ENCODE measurements at places on chromosomes 2 and 18. TPM values are rescaled to one million over a fixed set of nuclear protein-coding genes. Genes with fewer than 3 reads are reported as not detected.
A peak's percentile ranks its signal among the peaks of the same experiment; 100 is the strongest.

- H3K4me1 ChIP-seq: peaks cover 96% of the 10 kb centered on the region
- H3K27me3 ChIP-seq: no peaks in the 10 kb centered on the region
- peaks cover 38% of the 10 kb centered on the region for H3K36me3 ChIP-seq
- peak overlapping the region; percentile 64 for H3K4me3 ChIP-seq
These were observed 53.9 kb downstream of the NCK2 start for GRCh38 chr2:105798595-105798994.

DNA sequence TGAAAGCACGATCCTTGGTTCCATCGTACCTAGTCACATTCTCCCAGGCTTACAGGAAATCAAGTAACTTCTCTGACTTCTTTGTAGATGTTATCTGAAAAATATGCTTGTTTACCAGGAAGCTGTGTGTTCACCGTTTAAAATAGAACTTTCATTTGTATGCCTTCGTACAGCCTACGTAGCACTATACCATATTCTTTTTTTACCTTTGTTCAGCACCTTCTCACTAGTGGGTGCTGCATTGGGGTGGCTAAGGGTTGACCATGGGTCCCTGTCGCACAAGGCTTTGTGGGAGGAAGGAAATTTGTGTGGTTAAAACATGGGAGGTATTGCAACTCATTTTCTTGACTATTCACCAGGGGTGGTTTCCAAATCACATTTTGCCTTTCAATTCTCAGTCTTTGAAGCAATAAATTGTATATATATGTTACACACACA is 16.6 kb downstream of the MALT1 start:
- peak overlapping the region; percentile 92 for H3K27ac ChIP-seq
- DNase-seq: peak; percentile 69
- peaks cover 83% of the 10 kb centered on the region for H3K4me1 ChIP-seq

DNA sequence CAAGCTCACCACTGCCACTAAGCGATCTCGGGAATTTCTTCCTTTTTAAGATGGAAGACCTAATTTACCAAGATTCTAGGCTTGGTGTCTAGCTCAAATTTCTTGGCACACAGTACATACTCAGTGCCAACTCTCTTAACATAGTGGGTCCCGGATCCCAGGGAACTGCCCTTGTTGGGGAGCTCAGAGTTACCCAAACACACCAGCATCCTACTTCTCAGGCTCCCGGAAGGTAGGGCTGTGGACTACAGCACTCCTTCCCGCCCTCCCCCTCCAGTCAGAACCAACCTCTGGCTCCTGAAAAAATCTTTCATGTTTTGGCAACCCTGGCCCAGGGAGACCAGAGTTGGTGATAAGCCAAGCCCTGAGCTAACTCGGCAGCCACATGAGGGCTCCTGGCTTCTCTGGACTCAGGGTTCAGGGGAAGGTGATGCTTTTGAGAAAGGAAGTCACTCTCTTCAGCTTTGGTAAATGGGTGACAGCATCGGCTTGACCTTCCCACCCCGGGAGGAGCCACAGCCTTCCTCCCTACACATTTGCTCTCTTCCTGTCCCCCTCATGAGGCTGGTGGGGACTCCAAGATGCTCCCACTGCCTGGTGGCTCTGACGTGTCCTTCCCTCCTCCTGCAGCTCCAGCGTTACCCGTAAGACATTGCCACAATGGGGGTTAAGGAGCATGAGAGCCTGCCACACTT is 8.8 kb downstream of the ODC1 start:
- H3K27me3 ChIP-seq: no peaks in the 10 kb centered on the region
- H3K4me3 ChIP-seq: no peak overlapping the region
- H3K4me1 ChIP-seq: peaks cover 30% of the 10 kb centered on the region

- H3K27me3 ChIP-seq: no peaks in the 10 kb centered on the region
- H3K27ac ChIP-seq: no peak overlapping the region
- DNase-seq: no peak
- H3K4me3 ChIP-seq: no peak overlapping the region
- no peaks in the 10 kb centered on the region for H3K36me3 ChIP-seq
These were observed 79.3 kb downstream of the FBXO15 start for GRCh38 chr18:74068296-74068695.

GRCh38 chr18:3263132-3263700 is 1.3 kb downstream of the MYL12B start:
- H3K4me1 ChIP-seq: peaks cover 58% of the 10 kb centered on the region
- no peak for DNase-seq
- H3K36me3 ChIP-seq: peaks cover 29% of the 10 kb centered on the region
- H3K27ac ChIP-seq: peak overlapping the region; percentile 94

DNA sequence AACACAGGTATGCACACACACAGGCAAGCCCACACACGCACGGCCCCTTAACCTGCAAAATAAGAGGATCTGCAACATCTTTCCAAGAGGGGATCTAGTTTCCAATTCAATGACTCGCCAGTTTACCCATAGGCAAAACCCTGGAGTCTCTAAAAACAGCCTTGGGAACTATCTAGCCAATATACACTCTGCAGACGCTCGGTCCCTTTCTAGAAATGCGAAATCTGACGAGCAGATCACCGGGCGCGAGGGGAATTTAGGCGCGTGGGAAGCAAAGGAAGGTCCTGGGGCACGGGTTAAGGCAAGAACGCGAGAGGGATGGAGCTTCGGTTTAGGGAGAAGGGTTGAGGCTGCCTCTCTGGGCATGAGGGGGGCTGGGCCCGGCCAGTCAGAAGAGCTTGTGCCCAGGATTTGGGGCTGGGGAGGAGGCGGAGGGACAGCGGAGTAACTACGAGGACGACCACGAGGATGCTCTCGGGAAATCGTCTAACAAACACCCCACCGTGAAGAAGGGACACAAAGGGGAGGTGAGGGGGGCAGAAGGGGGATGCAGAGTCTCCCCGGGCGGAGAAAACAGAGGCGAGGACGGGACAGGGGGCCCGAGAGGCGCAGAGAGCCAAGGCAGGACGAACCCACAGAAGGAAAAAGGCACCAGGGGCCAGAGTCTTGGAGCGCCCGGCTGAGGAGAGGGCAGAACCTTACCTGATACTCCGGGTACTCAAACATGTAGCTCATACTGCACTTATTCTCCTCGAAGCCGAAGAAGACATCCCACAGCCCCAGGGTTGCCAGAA is 542 bp downstream of the PGAP1 start:
- peak overlapping the region; percentile 92 for H3K4me3 ChIP-seq
- H3K27ac ChIP-seq: peak overlapping the region; percentile 99
- DNase-seq: peak; percentile 62
- no peaks in the 10 kb centered on the region for H3K27me3 ChIP-seq
- H3K4me1 ChIP-seq: peaks cover 37% of the 10 kb centered on the region

- H3K36me3 ChIP-seq: no peaks in the 10 kb centered on the region
- DNase-seq: no peak
- peaks cover under 1% of the 10 kb centered on the region for H3K27me3 ChIP-seq
- H3K27ac ChIP-seq: no peak overlapping the region
These were observed 38.6 kb downstream of the MARCO start for GRCh38 chr2:118980573-118980972.

GRCh38 chr2:139230881-139231280 is 450.7 kb upstream of the NXPH2 start:
- no peaks in the 10 kb centered on the region for H3K27me3 ChIP-seq
- H3K27ac ChIP-seq: no peak overlapping the region
- H3K36me3 ChIP-seq: no peaks in the 10 kb centered on the region
- H3K4me1 ChIP-seq: no peaks in the 10 kb centered on the region
- no peak for DNase-seq
- no peak overlapping the region for H3K4me3 ChIP-seq

- H3K27me3 ChIP-seq: peaks cover 3% of the 10 kb centered on the region
- no peaks in the 10 kb centered on the region for H3K36me3 ChIP-seq
- no peaks in the 10 kb centered on the region for H3K4me1 ChIP-seq
- DNase-seq: no peak
- H3K4me3 ChIP-seq: no peak overlapping the region
These were observed 319.0 kb upstream of the PKDCC start for GRCh38 chr2:41728788-41729338.

- no peak overlapping the region for H3K27ac ChIP-seq
- H3K4me3 ChIP-seq: no peak overlapping the region
- H3K4me1 ChIP-seq: no peaks in the 10 kb centered on the region
- no peaks in the 10 kb centered on the region for H3K36me3 ChIP-seq
- no peaks in the 10 kb centered on the region for H3K27me3 ChIP-seq
These were observed 35.7 kb downstream of the ATP8B1 start for GRCh38 chr18:57767259-57768050.

DNA sequence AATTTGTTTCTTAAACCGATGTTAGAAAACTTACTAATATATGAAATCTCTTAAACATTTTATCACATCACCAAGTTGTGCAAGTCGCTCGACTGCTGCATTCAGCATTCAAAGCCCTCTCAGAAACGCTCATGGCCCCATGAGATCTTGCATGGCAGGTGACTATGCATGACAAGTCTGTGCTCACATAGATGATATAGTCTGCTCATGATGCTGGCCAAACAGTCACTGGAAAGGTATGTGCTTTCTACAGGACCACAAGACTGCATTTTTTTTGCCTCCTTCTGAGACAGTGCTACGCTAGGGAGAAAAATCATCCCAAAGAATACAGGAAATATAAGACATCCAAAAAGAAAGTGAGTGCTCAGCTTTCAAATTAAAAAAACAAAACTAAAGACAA is 98.3 kb upstream of the ZBTB14 start:
- peaks cover 2% of the 10 kb centered on the region for H3K27me3 ChIP-seq
- no peak for DNase-seq
- no peaks in the 10 kb centered on the region for H3K36me3 ChIP-seq

- H3K4me3 ChIP-seq: no peak overlapping the region
- no peaks in the 10 kb centered on the region for H3K36me3 ChIP-seq
- no peak for DNase-seq
- peak overlapping the region; percentile 40 for H3K27ac ChIP-seq
These were observed 5.4 kb downstream of the RAB11FIP5 start for GRCh38 chr2:73107211-73107926.

- peak overlapping the region; percentile 84 for H3K27ac ChIP-seq
- no peaks in the 10 kb centered on the region for H3K27me3 ChIP-seq
- H3K36me3 ChIP-seq: peaks cover 15% of the 10 kb centered on the region
- peak; percentile 72 for DNase-seq
- H3K4me1 ChIP-seq: peaks cover 54% of the 10 kb centered on the region
These were observed 43.7 kb upstream of the SEMA4C start for GRCh38 chr2:96913398-96914202.

GRCh38 chr2:33529771-33530481 is 53.5 kb downstream of the RASGRP3 start:
- H3K27me3 ChIP-seq: no peaks in the 10 kb centered on the region
- no peak overlapping the region for H3K27ac ChIP-seq
- H3K36me3 ChIP-seq: peaks cover 2% of the 10 kb centered on the region

DNA sequence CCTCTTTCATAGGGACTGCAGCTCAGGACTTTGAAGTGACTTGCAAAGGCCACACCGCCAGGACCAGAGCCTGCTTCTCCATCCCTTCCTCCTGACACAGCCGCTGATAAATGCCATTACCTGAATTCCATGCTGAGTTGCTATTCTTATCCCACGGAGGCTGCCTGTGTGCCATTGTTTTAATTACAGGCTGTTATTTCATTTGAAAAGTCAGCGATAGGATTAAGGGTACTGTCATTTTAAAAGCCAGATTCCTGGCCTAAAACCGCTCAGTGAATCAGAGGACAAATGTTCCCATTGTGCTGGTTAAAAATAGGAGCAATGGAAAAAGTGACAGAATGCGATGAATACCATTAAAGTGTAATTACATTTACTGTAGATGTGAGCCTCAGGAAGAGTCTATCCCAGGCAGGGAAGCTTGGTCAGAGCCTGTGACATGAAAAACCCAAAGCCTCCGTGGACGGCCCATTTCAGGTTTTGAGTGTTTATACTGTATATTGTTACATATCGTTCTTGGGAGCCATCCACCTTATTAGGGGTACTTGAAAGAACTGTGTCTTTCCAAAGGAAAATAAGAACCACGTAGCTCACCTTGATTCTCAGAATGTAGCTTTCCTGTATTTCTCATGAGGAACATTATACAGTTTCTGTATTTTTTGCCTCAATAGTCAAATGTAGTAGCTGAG is 41.3 kb downstream of the PDCL3 start:
- H3K4me1 ChIP-seq: no peaks in the 10 kb centered on the region
- no peak overlapping the region for H3K4me3 ChIP-seq
- no peak for DNase-seq

- H3K4me1 ChIP-seq: no peaks in the 10 kb centered on the region
- H3K27me3 ChIP-seq: peaks cover 4% of the 10 kb centered on the region
- DNase-seq: no peak
- no peak overlapping the region for H3K4me3 ChIP-seq
- H3K27ac ChIP-seq: no peak overlapping the region
These were observed 94.5 kb upstream of the FN1 start for GRCh38 chr2:215530191-215530968.

DNA sequence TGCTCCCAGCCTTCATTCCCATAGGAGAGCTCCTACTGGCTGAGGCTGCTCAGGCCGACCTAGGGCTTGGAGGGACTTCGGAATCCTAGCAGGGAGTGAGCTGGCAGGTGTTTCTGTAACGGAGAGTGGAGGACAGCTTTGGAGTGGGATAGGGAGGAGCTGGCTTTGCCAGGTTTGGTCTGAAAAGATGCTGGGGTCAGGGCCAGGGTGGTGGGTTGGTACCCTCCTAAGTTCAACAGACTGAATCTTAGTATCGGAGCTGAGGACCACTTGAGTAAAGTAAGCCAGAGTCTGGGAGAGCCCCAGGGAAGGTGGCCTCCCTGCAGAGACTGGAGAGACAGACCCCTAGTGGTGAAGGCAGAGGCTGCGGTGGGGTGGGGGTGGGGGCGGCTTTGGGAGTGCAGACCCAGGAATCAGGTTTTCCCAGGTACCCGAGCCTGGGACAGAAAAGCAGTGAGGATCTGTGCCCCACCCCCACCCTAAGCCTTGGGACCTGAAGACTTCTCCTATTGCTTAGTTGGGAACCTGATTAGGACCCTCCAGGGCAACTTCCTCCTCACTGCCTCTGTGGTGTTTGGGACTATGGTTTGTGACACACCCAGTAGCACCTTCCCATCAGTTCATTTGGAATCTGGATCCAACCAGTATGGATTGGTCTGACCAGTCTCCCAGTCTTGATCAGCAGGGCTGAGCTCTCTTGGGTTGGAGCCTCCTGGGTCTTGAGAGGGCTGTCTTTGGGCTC is 3.0 kb downstream of the CNNM4 start:
- peak overlapping the region; percentile 35 for H3K27ac ChIP-seq
- no peaks in the 10 kb centered on the region for H3K27me3 ChIP-seq
- DNase-seq: peak; percentile 37
- H3K4me1 ChIP-seq: peaks cover 49% of the 10 kb centered on the region
- H3K4me3 ChIP-seq: peak overlapping the region; percentile 75

- no peak overlapping the region for H3K27ac ChIP-seq
- DNase-seq: no peak
- peaks cover 24% of the 10 kb centered on the region for H3K36me3 ChIP-seq
- H3K4me1 ChIP-seq: peaks cover 23% of the 10 kb centered on the region
These were observed 175.4 kb downstream of the LCLAT1 start for GRCh38 chr2:30622452-30622851.

GRCh38 chr2:224017957-224018356 is 21.1 kb downstream of the SERPINE2 start:
- DNase-seq: no peak
- peaks cover 8% of the 10 kb centered on the region for H3K36me3 ChIP-seq
- no peak overlapping the region for H3K27ac ChIP-seq
- peaks cover 28% of the 10 kb centered on the region for H3K4me1 ChIP-seq

Gene SYT4
- not detected for total RNA-seq

Gene ACMSD
- total RNA-seq: not detected

Gene SLC8A1
- 1.9 TPM for total RNA-seq

Gene CCT4
- 255 TPM for total RNA-seq

Gene RAMP1
- total RNA-seq: 0.32 TPM

Gene FSHR
- total RNA-seq: not detected

Gene CLEC4F
- not detected for total RNA-seq

Gene ADD2
- total RNA-seq: 26.9 TPM

Gene TIGD1
- total RNA-seq: 7.9 TPM

Gene HOXD4
- not detected for total RNA-seq

Gene ATOH8
- not detected for total RNA-seq
